ENCODE measurements at places on chromosomes 7 and 10.

- no peak for DNase-seq
These were observed 195.9 kb downstream of the XPNPEP1 start for GRCh38 chr10:109727436-109727835.

DNA sequence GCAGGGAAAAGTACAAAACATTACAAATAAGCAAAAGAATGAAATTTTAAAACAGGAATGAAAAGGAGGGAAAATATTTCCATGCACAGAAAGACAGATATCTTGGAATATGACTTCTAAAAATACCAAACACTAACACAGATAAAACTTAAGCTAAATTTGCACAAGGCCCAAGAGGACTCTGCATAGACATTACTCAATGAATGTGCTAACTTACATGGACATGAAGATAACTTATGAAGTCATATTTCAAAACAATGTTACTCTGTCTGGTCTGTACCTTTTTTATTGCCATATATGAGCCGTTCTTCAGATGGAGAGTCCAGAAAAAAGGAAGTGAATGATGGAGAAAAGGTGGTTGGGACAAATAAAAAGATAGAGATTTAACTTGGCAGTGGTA lies 15.0 kb upstream of the MSS51 start:
- DNase-seq, result no peak

DNA sequence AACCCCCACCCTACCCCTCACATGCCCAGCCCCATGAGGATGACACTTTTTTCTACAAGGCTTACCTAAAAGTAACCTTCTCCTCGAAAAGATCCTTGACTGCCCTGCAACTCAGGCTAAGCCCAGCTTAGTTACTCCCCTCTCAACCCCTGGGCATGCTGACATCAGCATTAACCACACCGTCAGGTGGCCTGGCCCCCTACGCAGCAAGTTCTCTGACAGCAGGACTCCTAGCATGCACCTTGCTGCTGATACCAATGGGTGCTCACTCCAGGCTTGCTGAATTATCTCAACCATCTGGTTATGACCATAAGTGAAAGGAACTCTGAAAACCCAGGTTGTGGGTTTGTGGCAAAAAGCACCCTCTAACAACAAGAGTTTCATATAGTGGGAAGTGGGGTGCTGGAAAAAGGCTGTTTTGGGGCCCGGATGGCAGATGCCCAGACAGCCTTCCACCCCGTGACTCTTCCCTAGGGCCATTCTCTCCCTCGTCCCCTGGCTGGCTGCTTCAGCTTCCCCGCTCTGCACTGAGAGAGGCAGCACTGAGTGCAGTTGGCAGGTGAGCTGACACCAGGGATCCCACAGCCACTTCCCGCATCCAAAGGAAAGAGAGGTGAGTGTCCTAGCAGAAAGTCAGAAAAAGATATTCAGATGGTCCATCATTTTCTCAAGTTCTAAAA lies 518.9 kb downstream of the KCNMA1 start:
- DNase-seq, result no peak

GRCh38 chr7:66952343-66953043 lies 31.5 kb downstream of the TMEM248 start:
- no peak for DNase-seq

Measured in stimulated activated CD4-positive, alpha-beta T cell treated with anti-CD3 and anti-CD28 coated beads, Interleukin-1b, Interleukin-23, amount 100 ng/mL, for 1 hour (primary cell).